ENCODE measurements at places on chromosomes 13 and 19. TPM values are rescaled to one million over a fixed set of nuclear protein-coding genes. Genes with fewer than 3 reads are reported as not detected.

DNA sequence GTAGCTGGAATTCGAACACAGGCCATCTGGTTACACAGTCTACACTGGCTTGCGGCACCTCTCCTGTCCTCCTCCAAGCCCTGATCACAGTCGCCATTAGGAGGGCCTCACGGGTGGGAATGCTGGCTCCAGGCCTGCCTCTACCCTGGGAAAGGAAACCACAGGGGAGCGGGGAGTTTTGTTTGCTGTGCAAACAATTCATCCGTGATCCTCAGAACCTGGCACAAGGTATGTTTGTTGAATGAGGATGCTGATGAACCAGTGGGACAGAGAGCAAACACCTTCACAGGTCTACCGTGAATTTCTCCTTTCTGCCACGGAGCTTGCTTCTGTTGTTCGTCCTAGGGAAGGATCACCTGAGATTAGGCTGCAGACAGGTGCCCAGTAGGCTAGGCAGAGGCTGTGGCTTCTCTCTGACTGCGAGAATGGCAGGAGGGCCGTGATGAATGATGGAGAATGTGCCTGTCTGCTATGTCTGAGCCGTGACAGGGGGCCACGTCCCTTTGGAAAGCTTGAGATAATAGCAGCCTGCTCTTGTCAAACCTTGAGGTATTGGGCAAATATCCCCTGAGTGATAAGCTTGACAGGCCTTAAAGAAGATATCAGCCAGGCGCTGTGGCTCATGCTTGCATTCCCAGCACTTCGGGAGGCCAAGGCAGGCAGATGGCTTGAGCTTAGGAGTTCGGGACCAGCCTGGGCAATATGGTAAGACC lies 36.7 kb downstream of the PIN1 start:
- no peak for DNase-seq

DNA sequence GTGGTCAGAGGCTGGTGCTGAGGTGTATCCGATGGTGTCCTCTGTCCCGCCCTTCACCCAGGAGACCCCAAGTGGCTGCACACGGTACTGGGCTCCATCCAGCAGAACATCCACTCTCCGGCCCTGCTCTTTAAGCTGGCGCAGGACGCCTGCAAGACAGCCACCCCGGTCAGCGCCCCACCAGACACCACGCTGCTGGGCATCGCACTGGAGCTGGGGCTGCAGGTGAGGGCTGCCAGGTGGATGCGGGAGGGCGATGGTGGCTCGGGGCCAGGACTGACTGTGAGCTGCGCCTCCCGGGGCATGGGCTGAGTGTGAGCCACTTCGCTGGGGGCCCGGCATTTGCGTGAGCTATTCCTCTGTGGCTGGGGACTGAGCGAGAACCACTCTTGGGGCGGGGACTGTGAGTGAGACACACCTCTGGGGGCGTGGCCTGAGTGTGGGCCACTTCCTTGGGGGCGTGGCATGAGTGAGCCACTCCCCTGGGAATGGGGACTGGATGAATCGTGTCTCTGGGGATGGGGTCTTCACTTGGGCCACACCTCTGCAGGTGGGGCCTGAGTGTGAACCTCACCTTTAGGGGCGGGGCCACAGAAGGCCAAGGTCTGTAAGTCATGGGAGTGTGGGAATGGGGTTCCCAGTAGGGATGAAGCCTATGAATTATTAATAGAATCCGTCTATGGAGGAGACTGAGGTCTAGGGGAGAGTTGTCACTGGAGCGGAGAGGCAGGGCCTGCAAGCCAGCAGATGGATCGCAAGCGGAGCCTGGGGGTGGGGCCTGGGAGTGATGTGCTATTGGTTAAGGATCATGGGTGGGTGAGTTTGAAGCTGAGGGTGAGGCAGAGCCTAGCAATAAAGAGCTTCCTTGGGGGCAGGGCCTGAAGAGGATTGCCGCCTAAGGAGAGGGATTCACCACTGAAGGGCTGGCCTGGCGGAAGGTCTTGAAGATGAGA lies 30.5 kb downstream of the ZSWIM4 start:
- no peak for DNase-seq

The ELAVL3 gene
- total RNA-seq = not detected

- no peak for DNase-seq
Observed at GRCh38 chr19:55901369-55902079, 30.6 kb downstream of the NLRP13 start.

DNA sequence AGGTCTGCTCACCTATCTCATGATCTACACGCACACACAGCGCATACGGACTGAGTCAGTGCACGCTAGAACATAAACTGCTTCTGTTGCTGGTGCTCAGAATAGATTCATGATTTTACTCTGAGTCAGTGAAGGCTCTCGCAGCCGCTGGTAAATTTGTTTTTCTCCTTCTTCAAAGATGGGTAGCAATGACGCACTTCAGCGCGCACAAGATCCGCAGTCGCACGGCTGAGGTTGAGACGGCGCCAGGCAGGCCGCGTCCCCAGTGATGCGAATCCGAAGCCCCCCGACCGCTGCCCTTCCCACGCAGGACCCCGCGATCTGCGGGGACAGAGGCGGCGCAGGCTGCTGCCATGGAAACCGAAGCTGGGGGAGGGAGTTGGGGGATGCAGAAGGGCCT lies 103.7 kb upstream of the USP29 start:
- no peak for DNase-seq

- DNase-seq = no peak
Observed at GRCh38 chr13:48436661-48437288, 23.9 kb upstream of the LPAR6 start.

- no peak for DNase-seq
Observed at GRCh38 chr19:55228015-55228391, 560 bp downstream of the TMEM86B start.

DNA sequence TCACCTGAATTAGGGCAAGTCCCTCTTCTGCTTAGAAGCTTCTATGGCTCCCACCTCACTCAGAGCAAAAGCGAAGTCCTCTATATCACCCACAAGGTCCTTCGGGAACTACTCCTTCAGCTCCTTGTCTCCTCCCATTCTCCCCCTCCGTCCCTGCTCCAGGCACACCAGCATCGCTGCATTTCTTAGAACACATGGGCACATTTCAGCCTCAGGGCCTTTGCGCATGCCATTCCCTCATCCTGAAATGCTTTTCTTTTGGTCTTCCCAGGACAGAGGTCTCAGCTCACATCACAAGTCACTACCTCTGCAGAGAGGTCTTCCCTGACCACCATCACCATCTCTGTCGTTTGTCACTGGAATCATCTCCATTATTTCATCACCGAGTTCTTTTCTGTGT lies 4.0 kb downstream of the S1PR5 start:
- DNase-seq = no peak

Measured in activated CD4-positive, alpha-beta memory T cell treated with anti-CD3 and anti-CD28 coated beads for 36 hours (primary cell).